ENCODE measurements at places on chromosomes 1 and 21. TPM values are rescaled to one million over a fixed set of nuclear protein-coding genes. Genes with fewer than 3 reads are reported as not detected.

LRIF1 gene
- 18.1 TPM for polyA plus RNA-seq

GRCh38 chr1:209219791-209220524, 363.6 kb upstream of the CAMK1G start:
- no peak for DNase-seq

GRCh38 chr1:232306269-232306961, 323.5 kb downstream of the SIPA1L2 start:
- DNase-seq, result no peak

DNA sequence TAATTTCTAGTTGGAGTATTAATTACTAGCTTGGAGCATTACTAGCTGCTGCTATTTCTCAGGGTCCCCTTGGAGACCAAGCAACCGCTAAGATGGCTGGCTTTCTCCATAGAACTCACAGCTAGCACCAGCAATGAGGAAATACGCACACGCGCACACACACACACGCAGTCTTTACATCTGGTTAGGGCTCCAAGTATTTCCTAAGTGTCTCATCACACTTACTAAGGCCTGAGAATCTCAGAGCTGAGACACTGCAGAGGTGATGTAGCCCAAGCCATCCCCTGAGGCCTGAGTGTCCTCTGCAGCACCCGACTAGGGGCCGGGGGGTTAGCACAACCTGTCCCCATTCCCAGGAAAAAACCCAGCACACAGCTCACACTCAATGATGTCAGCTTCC, 42.5 kb downstream of the ITPKB start:
- no peak for DNase-seq

- no peak for DNase-seq
Measured at GRCh38 chr1:110161849-110162248, 11.6 kb downstream of the SLC6A17 start.

GRCh38 chr1:94541246-94542087, at the start of gene F3:
Gene F3 (minus strand): TSS chr1:94541759. CDS start chr1:94541636, 123 bp downstream.
- peak; percentile 91 for DNase-seq

Data from spleen (tissue), 13 donors.